ENCODE measurements at places on chromosomes 5 and 9.

GRCh38 chr9:12166518-12166917, 526.7 kb upstream of the TYRP1 start:
- DNase-seq: no peak

GRCh38 chr5:112737070-112737462, 619 bp upstream of the APC start:
- no peak for DNase-seq

DNA sequence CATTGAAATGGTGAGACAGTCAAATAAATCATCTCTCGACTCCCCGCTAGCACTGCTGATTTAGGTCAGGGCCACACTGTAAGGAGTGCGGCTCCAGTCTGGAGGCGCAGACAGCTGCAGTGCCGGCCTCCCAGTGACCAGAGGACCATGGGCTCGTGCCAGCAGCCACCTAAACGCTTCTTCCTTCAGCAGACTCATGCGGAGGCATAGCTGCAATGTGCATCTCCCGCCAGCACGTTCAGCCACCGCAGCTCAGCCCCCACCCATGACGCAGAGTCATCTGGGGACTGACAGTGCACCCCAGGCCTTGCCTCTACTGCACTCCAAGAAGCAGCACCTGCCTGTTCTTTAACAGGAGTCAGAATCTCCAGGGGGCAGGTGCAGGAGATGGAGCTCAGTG, 13.6 kb upstream of the MAPK9 start:
- no peak for DNase-seq

DNA sequence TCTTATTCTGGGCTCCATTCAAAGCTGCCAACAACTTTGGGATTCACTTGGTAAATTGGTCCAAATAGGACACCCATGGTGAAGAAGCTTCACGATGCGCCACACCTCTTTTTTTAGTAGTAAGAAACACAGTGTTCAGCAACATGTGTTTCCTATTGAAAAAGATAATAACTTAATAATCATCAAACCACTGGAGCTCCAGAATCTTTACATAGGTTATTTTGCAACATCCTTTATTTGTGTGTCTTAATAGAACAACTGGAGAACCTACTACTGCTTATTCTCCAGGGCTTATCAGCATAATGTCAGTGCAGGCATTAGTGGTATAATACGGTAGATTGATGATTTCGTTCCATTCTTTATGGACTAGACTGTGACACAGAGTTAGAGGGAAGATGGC, 63.3 kb upstream of the DAPK1 start:
- no peak for DNase-seq

- DNase-seq: no peak
Observed at GRCh38 chr5:157955541-157956172, 96.7 kb upstream of the CLINT1 start.

- DNase-seq: no peak
Observed at GRCh38 chr5:74541381-74541781, 99.1 kb downstream of the ENC1 start.

DNA sequence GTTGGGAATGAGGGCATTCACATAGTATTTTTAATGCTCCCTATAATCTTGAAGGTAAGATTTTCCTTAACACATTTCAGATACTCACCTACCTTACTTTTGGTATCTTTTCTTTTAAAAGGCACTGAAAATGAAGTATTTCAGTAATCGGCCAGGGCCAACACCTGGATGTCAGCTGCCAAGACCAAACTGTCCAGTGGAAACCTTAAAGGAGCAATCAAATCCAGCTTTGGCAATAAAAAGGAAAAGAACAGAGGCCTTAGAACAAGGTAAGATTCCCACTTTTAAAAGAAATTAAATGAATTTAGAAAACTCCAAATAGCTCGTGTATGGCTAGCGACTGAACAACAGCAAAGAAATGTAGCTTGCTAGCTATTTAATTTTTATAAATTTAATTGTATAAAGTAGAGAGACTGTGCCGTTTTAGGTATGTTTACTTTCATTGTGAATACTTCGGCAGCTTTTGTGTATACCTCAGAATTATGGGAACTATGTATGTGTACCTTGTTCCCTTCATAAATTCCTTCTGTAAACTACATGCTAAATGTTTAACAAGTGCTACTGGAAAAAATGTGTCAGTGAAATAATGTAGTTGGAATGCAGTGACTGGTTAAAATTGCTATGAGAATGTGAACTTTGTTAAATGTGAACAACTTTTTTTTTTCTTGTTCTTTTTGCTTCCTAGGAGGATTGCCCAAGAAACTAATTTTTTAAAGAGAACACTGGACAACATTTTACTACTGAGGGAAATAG, 41.9 kb downstream of the CDK7 start:
- no peak for DNase-seq

- no peak for DNase-seq
Observed at GRCh38 chr5:135059000-135059923, 25.2 kb upstream of the PITX1 start.

DNA sequence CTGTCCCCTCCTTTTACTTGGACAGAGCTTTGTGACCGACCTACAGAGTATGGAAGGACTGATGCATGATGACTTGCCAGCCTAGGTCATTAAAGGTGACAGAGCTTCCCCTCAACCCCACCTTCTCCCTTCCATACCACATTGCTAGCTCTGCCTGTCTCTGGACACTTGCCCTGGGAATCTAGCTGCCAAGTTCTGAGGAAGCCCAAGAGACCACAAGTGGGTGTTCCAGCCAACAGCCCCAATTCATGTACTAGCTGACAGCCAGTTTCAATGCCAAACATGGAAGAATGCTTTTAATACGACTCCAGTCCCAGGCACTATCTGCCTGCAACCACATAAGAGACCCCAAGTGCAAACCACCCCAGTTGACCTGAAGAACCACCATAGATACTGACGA, 477.1 kb downstream of the SPOCK1 start:
- no peak for DNase-seq

- DNase-seq: no peak
Observed at GRCh38 chr5:7391814-7392692, 3.9 kb upstream of the ADCY2 start.

DNA sequence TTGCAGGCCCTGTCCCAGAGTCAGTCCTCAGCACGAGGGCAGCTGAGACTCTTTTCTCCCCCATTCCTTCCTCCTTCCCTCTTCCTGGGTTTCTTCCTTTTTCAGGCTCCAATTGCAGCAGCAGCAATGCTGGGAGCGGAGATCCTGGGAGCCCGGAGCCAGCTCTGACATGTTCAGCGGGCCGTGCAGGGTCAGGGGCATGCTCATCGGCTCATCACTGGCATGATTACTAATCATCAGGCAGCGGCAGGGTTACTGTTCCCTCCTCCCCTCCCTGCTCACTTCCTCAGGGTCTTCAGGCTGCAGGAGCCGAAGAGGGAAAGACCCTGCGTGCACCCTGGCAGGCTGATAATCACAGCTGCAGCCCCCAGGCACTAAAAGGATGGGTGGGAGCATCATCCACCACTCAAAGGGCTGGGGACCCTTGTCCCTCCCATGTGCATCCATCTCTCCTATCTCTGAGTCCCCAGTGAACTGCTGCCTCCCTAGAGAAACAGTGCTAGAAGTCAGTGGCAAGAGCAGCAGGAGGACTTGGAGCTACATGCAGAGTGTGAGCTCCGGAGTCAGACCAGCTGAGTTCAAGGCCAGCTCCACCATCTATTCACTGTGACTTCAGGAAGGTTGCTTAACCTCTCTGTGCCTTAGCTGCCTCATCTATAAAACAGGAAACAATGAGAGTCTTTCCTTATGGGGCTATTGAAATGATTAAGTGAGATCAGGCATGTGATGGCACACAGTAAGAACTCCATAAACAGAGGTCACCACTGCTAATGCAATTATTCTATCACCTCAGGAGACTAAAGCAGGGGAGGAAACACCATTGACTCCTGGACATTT, 7.8 kb upstream of the KCNIP1 start:
- no peak for DNase-seq

DNA sequence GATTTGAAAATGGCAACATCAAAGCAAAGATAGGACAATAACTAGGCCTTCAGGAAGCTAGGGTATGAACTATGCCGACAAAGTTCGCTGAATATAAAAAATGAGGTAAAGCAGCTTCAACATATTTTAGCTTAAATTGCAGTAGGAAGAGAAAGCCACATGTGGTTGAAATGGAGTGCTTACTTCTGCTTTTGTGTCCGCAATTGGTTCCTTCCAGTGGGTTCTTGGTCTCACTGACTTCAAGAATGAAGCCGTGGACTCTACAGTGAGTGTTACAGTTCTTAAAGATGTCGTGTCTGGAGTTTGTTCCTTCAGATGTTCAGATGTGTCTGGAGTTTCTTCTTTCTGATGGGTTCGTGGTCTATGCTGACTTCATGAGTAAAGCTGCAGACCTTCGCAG, 95.2 kb downstream of the APTX start:
- DNase-seq: no peak

DNA sequence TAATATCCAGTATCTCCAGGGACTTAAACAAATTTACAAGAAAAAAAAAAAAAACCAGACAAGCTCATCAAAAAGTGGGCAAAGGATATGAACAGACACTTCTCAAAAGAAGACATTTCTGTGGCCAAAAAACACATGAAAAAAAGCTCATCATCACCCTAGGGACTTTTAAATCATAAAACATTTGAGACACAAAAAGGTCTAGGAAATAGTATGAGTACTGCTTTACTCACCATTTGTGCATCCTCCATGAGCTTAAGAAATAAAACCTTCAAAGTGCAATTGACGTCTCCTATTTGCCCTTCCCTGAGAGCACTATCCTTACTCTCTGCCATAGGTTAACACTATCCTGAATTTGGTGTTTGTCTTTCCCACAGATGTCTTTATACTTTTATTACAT, 193.7 kb upstream of the NREP start:
- no peak for DNase-seq

DNA sequence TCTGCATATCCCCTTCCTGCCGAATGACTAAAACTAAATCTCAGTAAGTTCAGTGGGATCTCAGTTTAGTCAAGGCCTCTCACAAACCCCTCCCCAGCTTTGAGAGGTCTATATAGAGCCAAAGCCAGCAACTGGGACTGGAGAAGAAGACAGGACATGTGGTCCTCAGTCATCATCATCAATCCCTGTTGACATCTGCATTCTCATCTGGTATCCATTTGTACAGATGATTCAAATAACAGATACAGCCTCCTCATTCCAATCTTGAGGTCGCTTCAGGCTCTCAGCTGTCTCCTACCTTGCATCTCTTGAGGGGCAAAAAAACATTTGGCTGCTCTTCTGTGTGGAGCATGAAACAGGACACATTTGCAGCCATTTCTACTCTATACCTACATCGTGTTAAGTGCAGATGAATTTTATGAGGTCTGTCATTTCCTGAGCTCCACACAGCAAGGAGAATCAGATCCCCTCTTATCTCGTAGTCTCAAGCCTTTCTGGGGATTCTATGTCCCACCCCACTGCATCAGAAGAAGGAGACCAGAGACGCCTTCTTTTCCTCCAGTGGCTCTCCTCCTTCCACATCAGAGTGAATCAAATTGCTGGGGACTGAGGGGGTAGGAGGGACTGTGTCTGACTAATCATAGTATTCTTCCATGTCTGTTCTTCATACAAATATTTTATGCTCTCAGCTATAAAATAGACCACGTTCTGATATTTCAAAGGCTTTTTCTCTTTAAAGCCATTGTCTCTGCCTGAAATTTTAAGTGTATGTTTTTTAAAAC, 4.7 kb upstream of the RECK start:
- DNase-seq: no peak

DNA sequence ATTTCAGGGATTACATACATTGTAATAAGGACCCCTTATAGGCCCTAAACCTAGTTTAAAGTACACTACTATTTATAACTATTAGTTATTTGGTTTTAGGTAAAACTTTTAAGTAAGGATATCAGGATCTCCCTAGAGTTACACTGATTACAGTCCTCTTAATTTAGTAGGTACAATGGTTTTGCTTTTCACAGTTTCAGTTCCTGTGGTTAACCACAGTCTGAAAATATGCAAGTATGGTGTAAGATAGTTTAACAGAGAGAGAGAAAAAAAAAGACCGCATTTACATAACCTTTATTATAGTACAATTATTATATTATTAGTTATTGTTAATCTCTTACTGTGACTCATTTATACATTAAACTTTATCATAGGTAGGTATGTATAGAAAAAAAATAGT, 725.3 kb upstream of the PTPRD start:
- no peak for DNase-seq

- no peak for DNase-seq
Observed at GRCh38 chr9:4508246-4508906, 18.1 kb downstream of the SLC1A1 start.

GRCh38 chr9:4375424-4376200, 75.7 kb upstream of the GLIS3 start:
- DNase-seq: no peak

- no peak for DNase-seq
Observed at GRCh38 chr5:132641241-132641723, 16.7 kb upstream of the IL13 start.

- DNase-seq: no peak
Observed at GRCh38 chr9:69376651-69377050, 51.6 kb downstream of the ENTREP1 start.

DNA sequence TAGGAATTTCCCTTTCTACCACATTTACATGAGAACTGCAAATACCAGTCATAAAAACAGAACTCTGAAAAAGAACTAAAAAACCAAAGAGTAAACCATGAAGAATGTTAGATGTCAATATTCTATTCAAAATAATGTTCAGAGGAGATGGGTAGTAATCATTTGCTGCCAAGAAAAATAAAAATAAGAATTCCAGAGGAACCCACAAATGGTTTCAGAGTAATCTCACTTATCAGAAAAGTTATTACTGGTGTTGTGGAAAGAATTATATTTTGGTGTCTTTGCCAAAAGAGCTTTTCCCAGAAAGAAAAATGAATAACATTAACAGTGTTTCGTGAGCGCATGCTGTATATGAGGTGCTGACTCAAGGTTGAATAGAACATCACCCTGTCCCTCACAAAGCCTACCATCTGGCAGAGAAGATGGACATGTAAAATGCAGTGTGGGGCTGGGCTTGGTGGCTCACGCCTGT, 35.6 kb downstream of the GPR21 start:
- no peak for DNase-seq

DNA sequence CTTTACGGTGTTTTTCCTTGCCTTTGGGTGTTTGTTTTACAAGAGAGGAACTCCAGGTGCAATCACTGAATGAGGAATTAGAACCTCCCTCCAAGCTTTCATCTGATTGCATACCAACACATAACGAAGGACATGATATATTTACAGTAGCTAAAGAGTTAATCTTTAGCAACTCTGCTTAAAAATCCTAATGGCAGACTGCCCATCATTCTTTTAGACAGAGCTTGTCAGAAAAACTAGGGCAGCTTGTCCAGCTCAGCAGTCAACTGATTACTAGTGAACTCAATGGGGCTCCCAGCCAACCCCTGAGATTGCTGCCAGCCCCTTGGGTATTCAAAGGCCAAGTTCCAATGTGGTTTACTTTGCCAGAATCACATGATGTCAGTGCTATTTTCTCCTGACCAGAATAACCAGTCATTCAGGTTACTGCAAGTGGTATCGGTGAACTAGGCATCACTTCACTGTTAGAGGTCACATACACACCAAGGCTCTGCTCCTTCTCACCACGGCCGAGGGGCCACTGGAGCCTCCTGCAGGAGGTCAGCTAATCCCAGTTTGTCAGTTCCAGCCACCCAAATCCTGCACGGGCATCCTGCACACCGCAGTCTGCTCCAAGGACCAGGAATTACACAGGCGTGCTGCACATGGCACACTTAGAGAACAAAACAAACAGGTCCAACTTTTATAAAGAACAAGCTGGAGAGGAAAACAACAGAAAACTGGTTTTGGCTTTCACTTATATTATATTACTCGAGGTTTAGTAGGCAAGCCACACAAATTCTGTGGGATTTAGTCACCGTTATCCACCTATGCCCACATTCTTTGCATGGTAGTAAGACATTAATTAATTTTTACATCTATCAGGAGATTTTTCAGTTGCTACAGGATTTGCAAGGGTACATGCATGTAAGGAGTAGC, 62.5 kb downstream of the NFIB start:
- no peak for DNase-seq

Data from stimulated activated CD4-positive, alpha-beta T cell treated with anti-CD3 and anti-CD28 coated beads, TNF-alpha, amount 100 ng/mL, for 1 hour (primary cell).